Neural progenitor cell (in vitro differentiated cells): ENCODE measurements at places on chromosomes 3 and 15.

DNA sequence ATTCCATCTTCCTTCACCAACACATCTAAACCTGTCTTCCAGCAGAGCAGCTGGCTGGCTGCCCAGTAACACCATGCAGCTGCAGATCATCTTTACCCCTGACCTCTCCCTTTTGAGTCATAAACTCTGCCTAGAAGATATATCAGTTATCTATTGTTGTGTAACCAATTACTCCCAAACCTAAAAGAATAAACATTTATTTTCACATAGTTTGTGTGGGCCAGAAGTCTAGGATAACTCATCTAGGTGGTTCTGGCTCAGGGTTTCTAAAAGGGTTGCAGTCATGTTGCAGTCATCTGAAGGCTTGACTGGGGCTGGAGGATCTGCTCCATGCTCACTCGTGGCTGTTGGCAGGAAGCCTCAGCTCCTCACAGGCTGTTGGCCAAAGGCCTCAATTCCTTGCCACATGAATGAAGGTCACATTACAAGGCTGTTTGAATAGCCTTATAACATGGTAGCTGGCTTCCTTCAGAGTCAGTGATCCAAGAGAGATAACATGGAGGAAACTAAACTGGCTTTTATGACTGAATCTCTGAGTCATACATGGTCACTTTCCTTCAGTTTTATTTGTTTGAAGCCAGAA lies 92.8 kb downstream of the GOLIM4 start:
- DNase-seq = no peak

- DNase-seq = no peak
These were observed 33.6 kb downstream of the MORF4L1 start for GRCh38 chr15:78906316-78906620.

DNA sequence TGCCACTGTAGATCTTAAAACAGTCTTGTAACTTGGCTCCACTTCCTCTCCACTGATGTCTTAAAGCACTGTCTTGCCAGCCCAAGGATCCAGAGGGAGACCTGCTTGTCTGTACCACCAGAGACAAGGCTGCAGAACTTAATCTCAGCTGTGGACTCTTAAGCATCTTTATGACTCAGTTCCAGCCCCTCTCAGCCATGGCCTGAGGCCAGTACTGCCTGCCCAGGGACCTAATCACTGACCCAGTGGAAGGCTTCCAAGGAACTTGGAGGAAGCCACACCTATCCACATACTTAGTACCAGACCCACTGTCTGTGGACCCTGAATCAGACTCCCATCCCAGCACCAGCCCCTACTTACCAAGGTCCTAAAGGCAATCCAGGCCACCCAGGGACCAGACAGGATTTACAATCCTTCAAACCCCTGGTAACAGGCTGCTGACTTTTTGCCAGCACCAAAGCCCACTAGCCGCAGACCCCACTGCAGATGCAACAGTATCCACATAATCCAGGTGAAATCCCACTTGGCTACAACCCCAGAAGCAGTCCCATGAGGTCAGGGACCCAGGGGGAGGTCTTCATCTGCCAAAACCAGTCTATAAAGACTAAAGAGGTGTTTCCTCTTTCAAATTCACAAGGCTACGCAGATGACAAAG lies 41.9 kb upstream of the PRR20G start:
- no peak for DNase-seq

- no peak for DNase-seq
These were observed 54.6 kb downstream of the SPRED1 start for GRCh38 chr15:38307251-38307650.

DNA sequence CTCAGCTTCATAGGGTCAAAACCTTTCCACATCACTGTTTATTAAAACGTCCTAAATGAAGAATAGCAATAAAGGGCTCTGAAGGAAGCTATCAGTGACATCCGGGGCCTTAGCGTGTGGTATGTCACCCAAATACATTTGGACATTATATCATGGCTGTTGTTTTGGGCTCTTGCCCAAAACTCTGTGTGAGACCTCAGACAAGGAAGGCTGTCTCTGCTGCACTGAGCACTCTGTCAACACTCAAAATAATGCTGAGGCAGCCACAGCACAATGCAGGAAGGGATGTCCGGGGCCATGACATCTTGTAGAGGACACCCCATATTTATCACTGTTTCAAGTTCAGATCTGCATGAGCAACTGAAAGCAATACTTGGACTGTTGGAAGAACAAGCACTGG lies 293.8 kb upstream of the WNT5A start:
- DNase-seq = no peak

GRCh38 chr15:87522997-87523396 lies 733.5 kb downstream of the NTRK3 start:
- no peak for DNase-seq

DNA sequence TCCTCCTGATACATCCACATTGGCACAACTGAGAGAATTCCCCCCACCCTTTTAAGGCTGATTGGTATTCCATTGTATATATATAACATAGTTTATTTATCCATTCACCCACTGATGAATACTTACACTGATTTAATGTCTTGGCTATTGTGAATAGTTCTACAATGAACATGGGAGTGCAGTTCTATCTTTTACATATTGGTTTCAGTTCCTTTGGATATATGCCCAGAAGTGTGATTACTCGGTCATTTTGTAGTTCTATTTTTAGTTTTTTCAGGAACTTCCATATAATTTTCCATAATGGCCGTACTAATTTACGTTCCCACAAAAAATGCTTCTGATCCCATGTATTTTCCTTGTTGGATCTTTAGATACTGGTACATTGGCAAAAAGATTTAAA lies 135.3 kb downstream of the FMN1 start:
- DNase-seq = no peak

DNA sequence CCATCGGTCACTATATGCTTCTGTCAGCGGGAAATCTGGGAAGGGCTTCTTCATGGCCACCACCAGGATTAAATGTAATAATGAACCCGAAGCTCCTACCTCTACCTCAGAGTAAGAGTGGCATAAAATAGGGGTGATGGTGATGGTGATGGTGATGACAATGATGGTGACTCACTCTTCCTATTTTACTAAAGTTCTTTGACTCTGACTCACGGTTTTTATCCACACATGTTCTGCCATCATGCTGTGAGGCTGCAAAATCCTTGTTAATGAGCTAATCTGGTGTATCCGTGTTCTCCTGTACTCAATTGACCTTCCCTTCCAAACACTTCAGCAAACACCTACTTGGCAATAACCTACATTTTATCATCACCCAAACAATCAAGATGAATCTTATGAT lies 18.3 kb upstream of the FOXP1 start:
- DNase-seq = no peak

DNA sequence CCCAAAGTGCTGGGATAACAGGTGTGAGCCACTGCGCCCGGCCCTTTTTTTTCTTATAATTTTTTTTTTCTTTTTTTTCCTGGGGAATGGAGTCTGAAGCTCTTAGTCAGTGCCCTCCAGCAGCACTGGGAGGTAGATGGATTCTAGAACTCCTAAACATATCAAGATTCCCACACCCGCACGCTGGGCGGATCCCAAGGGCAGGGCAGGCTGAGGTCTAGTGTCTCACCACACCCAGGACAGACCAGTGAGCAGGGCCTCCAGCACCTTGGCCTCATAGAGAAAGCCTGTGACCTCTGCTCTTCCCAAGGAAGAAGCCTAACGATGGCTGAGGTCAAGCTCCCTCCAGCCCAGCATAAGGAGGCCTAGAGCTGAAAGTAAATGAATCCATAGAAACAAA lies 153.7 kb upstream of the MEF2A start:
- no peak for DNase-seq

DNA sequence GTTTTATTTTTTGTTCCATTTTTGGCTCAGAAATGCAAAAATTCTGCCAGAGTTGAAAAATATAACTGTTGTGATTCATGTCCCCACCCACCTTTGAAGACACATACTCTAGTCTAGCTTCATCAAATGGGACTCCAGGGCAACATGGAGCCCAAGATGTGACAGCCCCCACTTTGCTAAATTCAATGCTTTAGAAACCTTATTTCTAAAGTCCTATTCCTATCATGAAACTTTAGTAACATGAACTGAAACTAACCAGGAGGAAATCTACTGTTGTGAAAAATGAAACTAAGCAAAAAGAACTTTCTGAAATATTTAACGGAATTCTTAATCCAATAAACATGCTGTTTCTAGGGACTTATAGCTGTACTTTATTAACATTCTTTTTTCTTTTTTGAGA lies 20.3 kb downstream of the UBP1 start:
- DNase-seq = no peak
